IPS DF 19.7 (cell line): ENCODE measurements at places on chromosomes 3 and 15.
A peak's percentile ranks its signal among the peaks of the same experiment; 100 is the strongest.

DNA sequence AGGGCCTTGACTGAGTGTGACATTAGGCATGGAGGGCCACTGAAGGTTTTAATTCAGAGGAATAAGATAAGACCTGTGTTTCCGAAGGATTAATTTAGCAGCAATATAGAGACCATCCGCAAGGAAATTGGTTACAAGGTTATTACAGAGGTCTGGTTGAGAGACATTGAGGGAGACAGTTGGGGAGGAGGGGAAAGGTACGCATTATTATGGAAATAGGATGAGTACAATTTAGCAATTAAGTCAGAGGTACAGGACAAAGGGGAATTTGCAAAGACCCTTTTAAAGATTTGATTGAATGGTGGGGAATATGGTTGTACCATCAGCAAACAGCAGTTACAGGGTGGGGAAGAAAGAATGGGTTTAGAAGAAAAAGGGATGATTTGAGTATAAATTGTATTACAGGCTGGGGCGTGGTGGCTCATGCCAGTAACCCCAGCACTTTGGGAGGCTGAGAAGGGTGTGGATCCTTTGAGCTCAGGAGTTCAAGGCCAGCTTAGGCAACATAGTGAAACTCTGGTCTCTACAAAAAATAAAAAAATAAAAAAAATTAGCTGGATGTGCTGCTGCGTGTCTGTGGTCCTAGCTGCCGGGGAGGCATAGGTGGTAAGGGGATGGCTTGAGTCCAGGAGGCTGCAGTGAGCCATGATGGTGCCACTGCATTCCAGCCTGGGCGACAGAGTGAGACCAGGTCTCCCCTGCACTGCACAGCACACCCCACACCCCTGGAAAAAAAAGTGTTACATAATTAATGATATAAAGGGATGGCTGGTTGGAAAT is 11.3 kb downstream of the ARL8B start:
- no peak for DNase-seq

- peak; percentile 5 for DNase-seq
Observed at GRCh38 chr3:127791221-127791913, 30.9 kb downstream of the MGLL start.

DNA sequence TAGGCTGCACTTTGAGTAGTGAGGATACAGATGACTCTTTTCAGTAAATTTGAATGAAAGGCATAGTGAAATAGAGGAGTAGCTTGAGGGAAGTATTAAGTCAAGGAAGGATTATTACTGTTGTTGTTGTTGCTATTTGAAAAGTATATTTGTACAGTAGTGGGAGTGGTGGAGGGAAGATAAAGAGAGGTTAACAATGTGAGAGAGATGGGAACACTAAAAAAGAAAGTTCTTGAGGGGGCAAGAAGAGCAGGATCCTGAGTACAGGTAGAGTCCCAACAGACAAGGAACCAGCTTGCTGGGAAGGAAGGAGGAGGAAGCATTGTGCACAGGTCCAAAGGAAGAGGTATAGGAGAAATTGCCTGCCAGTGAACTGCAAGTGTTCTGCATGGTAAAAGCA is 75.6 kb upstream of the GOLGA8B start:
- no peak for DNase-seq

DNA sequence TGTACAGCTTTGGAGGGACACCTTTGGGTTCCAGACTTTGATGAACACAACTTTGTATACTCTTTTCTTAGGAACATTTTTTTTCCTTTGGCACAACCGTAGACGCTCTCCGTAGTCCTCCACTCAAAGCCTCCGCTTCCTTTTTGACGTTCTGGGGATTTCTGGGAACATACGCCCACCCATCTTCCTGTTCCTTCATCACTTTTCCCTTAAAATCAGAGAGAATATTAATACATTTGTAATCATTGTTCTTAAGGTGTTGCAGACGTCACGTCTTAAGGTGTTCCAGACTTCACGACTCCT is 405 bp upstream of the SPG21 start:
- DNase-seq, result no peak

DNA sequence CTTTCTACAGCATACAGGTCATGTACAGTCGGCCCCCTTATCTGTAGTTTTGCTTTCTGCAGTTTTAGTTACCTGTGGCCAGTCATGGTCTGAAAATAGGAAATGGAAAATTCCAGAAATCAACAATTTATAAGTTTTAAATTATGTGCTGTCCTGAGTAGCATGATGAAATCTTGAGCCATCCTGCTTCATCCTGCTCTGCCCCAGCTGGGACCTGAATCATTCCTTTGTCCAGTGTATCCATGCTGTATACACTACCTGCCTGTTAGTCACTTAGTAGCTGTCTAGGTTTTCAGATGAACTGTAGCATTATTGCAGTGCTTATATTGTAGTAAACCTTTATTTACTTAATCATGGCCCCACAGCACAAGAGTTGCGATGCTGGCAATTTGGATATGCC is 44.8 kb downstream of the AP4E1 start:
- DNase-seq, result no peak

DNA sequence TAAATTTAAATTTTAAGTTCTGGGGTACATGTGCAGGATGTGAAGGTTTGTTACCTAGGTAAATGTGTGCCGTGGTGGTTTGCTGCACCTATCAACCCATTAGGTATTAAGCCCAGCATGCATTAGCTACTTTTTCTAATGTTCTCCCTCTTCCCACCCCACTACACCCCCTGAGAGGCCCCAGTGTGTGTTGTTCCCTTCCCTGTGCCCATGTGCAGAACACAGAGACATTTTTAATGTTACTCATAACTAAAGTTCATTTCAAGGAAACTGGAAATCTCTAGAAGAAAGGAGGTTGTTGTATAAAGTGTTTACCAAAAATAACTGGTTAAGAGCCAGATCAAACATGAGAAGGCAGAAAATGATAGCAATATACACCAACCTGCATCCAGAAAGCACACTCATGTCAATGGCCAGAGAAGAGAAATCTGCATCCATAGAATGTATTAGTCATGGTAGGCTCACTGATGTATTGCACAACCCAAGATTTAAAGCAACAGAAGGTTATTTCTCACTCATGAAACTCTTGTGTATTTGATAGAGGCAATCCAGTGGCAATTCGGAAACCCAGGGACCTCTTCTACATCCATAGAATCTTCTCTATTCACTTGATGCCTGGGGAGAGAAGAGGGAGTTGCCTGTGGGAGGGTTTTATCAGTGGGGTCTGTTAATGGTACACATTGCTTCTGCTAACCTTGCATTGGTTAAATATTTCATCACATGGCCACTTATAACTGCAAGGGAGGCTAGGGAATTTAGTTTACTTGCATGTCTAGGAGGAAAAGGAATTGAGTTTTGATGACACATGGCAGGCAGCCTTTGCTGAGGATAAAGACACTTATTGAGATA is 321.9 kb upstream of the RASGRP1 start:
- no peak for DNase-seq

- DNase-seq, result no peak
Observed at GRCh38 chr3:173711619-173712018, 314.1 kb downstream of the NLGN1 start.

- DNase-seq, result no peak
Observed at GRCh38 chr3:127377801-127378655, 90.2 kb upstream of the PRR20G start.

- no peak for DNase-seq
Observed at GRCh38 chr15:42608110-42608531, 32.7 kb downstream of the STARD9 start.

DNA sequence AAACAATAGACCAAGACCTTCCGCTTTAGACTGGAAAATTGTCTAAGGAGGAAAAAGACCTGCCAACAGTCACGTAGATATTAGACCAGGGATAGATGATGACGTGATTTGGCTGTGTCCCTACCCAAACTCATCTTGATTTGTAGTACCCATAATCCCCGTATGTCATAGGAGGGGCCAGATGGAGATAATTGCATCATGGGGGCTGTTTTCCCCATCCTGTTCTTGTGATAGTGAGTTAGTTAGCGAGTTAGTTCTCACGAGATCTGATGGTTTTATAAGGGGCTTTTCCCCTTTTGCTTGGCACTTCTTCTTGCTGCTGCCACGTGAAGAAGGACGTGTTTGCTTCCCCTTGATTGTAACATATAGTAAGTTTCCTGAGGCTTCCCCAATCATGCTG is 31.7 kb upstream of the SUCLG2 start:
- DNase-seq, result no peak

DNA sequence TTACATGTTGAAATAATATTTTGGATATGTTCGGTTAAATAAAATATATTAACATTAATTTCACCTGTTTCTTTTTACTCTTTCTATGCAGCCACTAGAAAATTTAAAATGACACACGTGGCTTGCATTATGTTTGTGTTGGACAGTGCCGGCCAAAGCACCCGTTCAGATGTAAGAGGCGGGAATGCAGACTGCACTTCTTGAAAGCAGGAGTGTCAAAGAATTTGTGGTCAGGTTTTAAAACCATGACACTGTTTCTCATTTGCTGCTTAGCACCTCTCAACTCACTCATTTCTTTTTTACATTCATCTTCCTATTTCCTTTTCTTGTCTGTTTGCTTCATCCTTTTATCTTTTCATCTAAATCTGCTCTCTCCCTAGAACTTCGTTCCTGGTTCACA is 35.3 kb upstream of the MINAR1 start:
- no peak for DNase-seq

DNA sequence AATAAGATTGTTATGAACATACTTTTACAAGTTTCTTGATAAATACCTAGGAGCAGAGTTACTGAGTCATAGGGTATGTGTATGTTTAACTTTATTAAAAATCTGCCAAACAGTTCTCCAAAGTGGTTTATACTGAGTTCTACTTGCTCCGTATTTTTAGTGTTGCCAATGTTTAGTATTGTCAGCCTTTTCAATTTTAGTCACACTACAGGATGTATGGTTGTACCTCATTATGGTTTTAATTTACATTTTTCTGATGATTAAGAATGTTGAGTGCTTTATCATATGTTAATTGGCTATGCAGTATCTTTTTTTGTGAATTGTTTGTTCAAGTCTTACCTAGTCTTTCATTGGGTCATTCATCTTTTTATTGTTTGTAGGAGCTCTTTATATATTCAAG is 4.3 kb downstream of the TMOD3 start:
- DNase-seq, result no peak

GRCh38 chr3:157572559-157573270 is 69.5 kb upstream of the VEPH1 start:
- DNase-seq, result peak; percentile 12

DNA sequence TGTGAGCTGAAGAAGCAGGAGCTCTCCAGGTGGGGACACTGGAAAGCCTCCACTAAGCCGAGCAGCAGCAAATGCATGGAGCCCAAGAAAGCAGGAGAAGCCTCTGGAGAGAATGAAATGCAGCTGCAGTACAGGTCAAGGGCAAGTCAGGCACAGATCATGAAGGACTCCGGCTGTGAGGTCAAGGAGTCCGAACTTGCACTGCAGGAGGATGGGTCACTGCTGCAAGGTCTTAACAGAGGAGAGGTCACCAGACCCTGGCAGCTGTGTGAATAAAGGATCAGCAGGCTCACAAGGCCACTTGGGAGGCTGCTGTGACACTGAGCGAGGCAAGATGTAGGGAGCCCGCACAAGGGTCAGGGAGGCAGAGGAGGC is 24.7 kb upstream of the SLC41A3 start:
- no peak for DNase-seq

GRCh38 chr15:78907577-78907976 is 34.9 kb downstream of the MORF4L1 start:
- peak; percentile 17 for DNase-seq

- DNase-seq, result no peak
Observed at GRCh38 chr3:25349095-25349494, 79.0 kb upstream of the RARB start.

DNA sequence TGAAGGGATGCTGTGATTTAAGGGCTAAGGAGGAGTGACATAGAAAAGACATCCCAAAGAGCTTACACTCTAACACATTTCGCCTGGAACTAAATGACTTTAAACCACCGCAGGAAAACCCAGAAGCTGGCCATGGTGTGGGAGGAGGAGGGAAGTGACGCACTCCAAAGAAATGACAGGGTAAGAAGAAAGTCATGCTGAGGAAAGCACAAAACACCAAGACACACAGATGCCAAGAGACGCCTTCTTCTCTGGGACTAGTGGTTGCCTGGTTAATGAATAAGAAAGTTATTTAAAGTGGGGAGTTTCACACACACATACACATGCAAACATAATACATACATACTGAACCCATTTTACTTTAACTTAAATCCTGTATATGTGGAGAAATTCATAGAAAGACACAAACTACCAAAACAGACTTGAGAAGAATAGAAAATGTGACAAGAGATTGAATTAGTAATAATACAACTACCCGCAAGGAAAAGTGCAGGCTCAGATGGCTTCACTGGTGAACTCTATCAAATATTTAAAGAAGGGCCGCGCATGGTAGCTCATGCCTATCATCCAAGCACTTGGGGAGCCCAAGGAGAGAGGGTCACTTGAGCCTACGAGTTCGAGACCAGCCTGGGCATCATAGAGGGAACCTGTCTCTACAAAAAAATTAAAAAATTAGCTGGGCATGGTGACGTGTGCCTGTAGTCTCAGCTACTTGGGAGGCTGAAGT is 125.5 kb downstream of the NSMCE3 start:
- DNase-seq, result no peak

DNA sequence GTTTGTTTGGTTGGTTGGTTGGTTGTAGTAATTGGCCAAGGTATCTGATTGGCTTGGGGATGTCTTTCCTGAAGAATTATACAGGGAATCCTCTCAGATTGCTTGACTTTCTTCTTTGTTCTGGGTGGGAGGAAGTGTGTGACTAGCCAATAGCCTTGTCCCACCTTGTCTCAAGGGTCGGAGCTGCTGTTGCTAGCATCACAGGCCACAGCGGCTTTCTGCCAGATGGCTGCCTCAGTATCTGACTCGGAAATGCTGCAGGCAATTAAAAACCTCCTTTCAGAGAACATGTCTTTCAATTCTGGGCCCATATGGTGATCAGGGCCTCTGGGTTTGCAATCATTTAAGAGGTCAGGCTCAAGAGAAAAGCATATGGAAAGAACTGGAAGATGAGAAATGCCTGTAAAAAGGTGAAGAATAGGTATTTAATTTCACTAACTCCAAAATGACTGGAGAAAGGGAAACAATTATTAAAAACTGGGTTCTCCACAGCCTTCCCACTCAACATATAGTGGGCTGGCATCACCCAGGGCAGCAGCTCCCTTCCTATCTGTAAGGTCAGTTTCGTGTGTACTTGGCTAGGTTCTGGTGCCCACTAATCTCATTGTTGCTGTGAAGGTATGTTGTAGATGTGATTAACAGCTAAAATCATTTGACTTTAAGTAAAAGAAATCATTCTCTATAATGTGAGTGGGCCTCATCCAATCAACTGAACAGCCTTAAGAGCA is 32.4 kb downstream of the TGFBR2 start:
- no peak for DNase-seq

GRCh38 chr3:11530153-11530721 is 113.5 kb downstream of the VGLL4 start:
- DNase-seq, result no peak

GRCh38 chr3:196124608-196125007 is 42.7 kb upstream of the TFRC start:
- DNase-seq, result no peak

- no peak for DNase-seq
Observed at GRCh38 chr3:3665961-3666640, 133.1 kb upstream of the LRRN1 start.

- DNase-seq, result no peak
Observed at GRCh38 chr3:54312156-54312899, 190.0 kb downstream of the CACNA2D3 start.
